ENCODE measurements at places on chromosomes 16 and 17.

DNA sequence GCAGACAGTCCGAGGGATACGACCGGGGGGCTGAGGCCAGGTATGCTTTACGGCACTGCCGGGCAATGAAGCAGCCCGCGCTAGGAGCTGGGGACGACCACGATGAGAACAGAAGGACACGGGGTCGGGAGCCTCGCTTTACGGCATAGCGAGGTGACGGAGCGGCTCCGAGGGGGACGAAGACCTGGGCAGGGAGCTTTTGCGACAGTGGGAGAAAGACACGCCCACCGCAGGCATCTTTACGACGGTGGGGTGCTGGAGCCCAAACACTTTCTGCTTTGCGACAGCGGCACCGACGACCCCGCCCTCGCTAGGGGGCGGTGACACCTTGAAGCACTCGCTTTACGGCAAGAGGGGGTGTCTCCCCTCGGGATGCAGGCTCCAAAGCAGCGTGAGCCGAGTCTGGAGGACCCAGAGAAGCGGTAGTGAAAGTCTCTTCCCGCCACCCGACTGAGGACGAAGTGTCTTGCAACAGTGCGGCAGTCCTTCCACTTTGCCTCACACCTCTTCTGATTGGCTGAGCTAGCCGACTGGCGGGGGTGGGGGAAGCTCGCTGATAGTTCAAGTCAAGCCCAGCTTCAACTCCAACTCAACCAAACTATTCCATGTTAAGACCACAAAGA, 350 bp upstream of the NEURL4 start:
- peak; percentile 95 for DNase-seq

- DNase-seq: no peak
These were observed 77.6 kb downstream of the EMP2 start for GRCh38 chr16:10502776-10503175.

- no peak for DNase-seq
These were observed 140.7 kb downstream of the SDK2 start for GRCh38 chr17:73503560-73503959.

DNA sequence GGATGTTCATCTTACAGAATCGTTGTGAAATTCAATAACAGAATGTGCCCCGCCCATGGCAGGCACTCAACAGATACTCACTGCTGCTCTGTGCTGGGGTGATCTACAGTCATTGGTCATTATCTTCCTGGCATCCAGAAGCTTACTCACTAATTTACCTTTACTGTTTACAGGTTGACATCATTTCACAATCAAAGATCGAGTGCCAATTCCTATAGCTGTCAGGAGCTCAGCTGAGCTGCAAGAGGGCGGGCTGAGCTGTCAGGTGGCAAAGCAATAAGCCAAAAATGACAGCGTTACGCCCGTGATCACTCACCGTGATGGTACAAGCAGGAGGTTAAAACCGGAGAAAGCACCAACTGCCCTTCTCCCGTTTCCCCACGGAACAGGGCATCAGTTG, 51.2 kb downstream of the LITAF start:
- no peak for DNase-seq

GRCh38 chr17:27522028-27522635, 65.9 kb downstream of the KSR1 start:
- no peak for DNase-seq

- DNase-seq: no peak
These were observed 88.9 kb downstream of the AATF start for GRCh38 chr17:37037590-37038155.

- no peak for DNase-seq
These were observed 22.9 kb downstream of the UBN1 start for GRCh38 chr16:4870138-4870671.

- no peak for DNase-seq
These were observed 10.7 kb upstream of the TMEM92 start for GRCh38 chr17:50263331-50264262.

DNA sequence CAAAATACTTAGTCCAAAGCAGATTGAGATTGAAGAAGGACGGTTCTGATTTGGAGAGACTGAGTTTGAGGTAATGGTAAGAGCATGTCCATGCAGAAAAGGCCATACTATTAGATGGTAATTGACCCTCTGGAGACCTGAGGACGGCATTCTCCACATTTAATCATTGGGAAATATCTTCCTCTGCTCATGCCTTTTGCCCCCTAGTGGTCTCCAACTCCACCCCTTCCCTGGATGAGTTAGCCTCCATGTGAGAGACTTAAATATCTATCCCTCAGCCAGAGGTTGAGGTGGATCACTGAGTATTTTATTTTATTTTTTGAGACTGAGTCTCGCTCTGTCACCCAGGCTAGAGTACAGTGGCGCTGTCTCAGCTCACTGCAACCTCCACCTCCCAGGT, 10.4 kb upstream of the OR3A1 start:
- no peak for DNase-seq

DNA sequence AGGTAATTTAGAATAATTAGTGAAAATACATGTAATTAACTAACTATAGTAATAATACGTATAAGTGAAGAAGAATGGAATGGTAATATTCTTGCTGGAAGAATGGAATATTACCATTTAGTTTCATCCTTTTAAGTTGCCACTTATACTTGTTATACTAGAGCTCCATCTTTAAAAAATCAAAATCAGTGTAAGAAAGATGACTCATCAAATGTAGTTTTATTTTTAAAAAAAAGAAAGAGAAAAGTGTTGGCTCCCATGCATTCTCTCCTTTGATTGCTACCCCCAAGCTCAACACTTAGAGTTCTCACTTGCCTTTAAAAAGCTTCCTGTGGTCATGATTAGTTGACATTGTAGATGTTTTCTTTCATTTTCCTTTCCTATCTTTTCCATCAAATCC, 82.4 kb upstream of the KIF2B start:
- DNase-seq: no peak

GRCh38 chr16:48603647-48604376, 6.2 kb downstream of the N4BP1 start:
- DNase-seq: no peak

All from NCI-H446 (cell line).